Stimulated activated CD8-positive, alpha-beta memory T cell treated with anti-CD3 and anti-CD28 coated beads, Interleukin-7, amount 100 ng/mL, for 1 hour (primary cell): ENCODE measurements at places on chromosomes 1 and 21.
A peak's percentile ranks its signal among the peaks of the same experiment; 100 is the strongest.

DNA sequence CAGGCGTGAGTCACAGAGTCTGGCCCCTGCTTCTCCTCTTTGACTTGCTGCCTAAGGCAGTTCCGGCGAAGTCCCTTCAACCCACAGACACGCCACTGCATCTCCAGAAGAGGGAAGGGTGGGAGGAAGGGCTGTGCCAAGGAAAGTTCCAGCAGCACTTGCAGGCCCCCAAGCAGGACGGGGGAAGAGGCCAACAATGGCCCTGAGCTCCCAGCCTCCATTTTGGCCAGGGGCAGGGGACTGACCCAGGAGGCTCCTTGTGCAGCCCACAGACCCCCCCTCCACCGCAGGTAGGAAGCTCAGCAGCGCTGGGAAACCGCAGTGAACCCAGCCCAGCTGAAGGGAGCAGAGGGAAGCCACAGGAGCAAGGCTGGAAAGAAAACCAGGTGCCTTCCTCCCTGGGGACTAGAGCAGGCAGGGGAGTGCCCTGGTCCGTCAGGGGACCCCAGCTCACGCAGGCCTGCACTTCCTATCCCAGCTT is 35.4 kb downstream of the ACOT7 start:
- no peak for DNase-seq

DNA sequence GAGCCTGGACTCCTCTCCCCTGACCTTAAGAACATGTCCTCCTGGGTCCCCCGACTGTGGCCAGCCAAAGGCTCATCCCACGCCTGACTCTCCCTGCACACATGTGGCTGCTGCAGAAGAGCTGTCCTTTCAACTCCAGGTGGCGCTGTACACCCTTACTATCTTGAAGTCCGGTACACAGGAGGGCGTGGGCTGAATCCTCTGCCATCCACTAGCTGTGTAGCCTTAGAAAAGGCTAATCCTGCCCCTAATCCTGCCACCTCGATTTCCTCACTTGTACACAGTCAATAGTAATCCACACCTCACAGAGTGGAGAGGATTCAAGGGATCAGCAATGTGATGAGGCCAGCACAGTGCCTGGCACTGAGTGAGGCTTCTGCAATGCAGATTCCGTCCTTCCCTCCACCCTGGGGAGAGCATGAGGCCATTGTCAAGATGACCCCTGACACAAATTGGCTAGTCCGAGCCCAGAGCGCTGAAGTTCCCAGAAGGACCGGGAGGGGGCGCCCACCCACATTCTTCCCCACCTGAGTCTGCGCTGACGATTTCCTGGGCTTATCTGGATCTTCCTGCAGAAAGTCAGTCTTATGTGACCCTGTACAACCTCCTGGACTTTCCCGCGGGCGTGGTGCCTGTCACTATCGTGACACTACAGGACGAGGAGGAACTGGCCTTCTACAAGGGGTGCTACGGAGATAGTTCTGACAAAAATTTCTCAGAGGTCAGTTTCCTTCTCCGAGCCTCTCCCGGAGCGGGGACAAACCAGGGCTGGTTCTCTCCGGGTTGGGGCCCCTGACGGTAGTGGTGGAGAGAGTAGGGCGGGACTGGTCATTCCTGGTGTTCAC is 47.1 kb upstream of the DMBX1 start:
- peak; percentile 31 for DNase-seq

- DNase-seq = no peak
These were observed 82.1 kb upstream of the CCDC190 start for GRCh38 chr1:162942916-162943559.

- no peak for DNase-seq
These were observed 27.3 kb downstream of the F3 start for GRCh38 chr1:94514095-94514727.

DNA sequence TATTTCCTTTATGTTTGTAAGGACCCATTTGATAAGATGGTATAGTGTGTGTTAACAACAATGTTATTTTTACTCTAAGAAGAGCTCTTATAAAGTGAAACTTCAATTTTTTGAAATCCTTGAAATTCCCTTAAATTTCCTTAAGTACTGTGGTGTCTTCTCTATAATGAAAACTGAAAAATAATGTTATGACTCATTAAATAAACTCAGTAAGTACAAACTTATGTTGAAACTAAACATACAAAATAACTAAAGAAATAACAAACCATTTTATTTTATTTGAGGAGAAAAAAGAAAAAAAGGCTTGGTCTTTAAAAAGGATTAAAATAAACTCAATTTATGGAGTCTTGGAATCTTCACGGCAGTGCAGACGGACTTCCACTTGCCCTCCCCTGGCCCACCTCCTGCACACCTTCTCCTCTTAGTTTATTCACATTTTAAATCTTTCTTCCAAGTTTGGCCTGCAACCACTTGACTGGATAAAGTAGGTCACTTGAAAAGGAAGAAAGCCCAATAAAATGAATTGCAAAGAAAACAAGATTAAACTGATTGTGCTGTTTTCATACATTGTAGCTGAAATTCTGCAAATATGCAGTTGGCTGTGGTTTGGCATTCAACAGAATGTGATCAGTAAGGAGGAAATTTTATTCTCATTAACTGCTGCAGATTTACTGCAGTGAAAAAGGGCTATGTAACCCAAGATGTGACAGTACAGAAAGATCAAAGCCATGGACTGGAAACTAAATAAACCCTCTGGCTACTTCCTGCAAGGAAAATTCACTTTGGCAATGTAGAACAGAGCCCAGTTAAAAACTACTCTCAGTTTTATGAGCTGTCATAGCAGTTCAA is 48.5 kb upstream of the SCYL3 start:
- DNase-seq = no peak

GRCh38 chr21:36384885-36385232 is 333 bp upstream of the CHAF1B start:
- no peak for DNase-seq

GRCh38 chr21:27448960-27449359 is 482.1 kb upstream of the ADAMTS5 start:
- no peak for DNase-seq

DNA sequence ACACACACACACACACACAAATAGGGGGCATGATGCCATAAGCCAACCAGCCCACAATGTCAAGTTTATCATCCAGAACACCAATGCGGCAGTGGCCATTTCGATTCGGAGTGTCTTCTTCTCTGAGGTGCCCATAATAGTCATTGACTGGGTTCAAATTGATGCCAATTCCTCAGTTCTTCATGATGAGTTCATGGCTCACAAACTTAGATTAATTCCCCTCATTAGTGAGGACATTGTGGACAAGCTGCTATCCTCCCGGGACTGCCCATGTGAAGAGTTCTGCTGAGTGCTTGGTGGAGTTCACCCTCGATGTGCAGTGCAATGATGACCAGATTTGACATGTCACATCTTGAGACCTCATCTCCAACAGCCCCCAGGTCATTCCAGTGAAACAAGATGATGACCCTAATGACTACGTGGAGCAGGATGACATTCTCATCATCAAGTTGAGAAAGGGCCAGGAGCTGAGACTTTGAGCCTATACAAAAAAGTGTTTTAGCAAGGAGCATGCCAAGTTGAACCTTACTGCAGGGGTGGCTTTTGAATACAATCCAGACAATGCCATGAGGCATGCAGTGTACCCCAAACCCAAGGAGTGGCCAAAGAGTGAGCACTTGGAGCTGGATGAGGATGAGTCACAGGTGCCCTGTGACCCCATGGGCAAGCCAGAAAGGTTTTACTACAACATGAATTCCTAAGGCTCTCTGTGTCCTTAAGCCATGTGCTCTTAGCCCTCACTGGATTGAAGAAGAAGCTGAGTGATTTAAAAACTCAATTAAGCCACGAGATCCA is 211.6 kb upstream of the SAMSN1 start:
- DNase-seq = no peak

- DNase-seq = peak; percentile 32
These were observed at the start of gene ZNF362 for GRCh38 chr1:33256471-33257206. Gene ZNF362, plus strand, starts transcription at chr1:33256492. Its CDS starts 14,083 bp downstream, at chr1:33270575.

GRCh38 chr21:46124083-46124925 is 26.4 kb downstream of the COL6A2 start:
- DNase-seq = no peak

GRCh38 chr1:230487773-230488428 is 61.8 kb upstream of the PGBD5 start:
- DNase-seq = no peak

DNA sequence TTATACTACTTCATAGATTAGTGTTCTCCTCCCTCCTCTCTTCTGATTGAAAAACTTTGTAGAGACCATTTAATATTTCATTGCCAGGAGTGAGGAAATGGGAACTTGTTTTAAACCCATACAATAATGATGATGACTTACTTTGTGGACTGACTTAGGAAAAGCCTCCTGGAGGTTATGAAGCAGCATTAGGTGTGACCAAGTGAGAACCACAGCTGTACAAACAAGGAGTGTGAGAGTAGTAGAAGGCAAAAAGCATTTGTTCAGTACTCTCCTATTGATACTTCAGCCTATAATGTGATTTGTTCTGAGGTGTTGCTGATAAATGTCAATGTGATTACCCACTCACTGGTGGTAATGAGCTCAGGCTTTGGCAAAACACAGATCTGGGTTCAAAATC is 8.4 kb downstream of the TIPRL start:
- DNase-seq = no peak

GRCh38 chr1:106995970-106996369 is 60.5 kb upstream of the PRMT6 start:
- DNase-seq = no peak

- no peak for DNase-seq
These were observed 59.0 kb upstream of the CD1D start for GRCh38 chr1:158121604-158122254.

- DNase-seq = no peak
These were observed 29.1 kb upstream of the CADM3 start for GRCh38 chr1:159142391-159142663.

- no peak for DNase-seq
These were observed 75.5 kb downstream of the LRRC8D start for GRCh38 chr1:89896105-89896942.

- no peak for DNase-seq
These were observed 1109.3 kb upstream of the B3GALT2 start for GRCh38 chr1:194295685-194296084.

DNA sequence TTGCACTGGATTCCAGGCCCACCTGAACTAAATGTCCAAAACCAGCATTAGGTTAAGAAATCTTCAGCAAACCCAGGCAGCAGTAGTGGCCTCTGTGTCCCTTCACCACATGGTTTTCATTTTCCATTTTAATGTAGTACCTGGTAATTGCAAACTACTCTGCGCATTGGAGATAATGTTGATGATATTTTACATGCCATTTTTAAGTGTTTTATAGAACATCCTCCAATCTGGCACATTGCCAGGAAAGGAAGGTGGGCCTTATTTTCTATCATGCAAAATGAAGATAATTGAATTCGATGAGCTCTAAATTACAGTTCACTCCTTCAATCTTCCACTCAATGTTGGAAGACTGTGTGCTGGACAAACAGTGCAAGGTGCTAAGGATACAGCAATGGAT is 89.5 kb downstream of the ZC3H11B start:
- DNase-seq = no peak

DNA sequence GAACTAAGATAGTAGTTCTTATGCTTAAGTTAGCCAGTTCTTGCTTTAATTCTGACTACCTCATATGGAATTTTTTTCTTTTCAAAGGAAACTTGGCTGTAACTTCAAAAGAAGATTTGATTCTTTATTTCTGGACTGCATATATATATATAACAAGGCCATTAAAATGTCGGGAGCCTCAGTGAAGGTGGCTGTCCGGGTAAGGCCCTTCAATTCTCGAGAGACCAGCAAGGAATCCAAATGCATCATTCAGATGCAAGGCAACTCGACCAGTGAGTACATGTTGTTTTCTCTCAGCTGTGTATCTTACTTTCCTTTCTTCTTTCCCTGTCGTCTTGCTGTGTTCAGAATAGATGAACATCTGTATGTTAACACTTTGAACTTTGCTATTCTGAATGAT is 21.8 kb downstream of the KIF1B start:
- DNase-seq = no peak

DNA sequence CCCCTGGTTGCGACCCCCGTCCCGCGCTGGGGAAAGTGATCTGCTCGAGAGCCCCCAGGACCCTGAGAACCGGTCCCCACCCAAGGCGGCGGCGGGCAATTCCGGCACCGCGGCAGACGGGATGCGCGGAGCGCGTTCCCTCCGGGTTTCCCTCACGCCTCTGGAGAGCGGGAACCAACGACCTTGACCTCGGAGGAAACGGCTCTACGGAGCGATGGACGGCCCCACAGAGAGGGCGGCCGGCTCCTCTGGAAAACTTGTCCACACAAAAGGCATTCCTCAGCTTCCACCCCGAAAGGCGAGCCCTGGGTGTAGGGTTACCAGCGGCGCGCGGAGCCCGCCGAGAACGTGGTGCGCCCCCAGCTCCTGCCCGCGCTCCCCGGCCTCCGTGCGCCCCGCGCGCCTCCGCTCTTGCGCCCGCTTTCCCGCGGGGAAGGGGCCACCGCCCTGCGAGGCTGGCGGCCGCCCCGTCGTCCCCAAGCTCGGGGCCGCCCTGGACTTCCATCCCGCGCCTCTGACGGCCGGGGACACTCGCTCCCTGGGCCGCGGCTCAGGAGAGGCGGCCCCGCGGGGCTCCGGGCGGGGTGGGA is 391 bp upstream of the KIAA1614 start:
- DNase-seq = no peak
